ENCODE measurements at places on chromosomes 1 and 21.
A peak's percentile ranks its signal among the peaks of the same experiment; 100 is the strongest.

- DNase-seq, result no peak
These were observed 26.2 kb downstream of the ASTN1 start for GRCh38 chr1:177138347-177138746.

GRCh38 chr1:145719230-145720079, at the start of gene CD160:
Gene CD160, plus strand, starts transcription at chr1:145719499. Its CDS starts 8,829 bp downstream, at chr1:145728328.
- no peak for DNase-seq

DNA sequence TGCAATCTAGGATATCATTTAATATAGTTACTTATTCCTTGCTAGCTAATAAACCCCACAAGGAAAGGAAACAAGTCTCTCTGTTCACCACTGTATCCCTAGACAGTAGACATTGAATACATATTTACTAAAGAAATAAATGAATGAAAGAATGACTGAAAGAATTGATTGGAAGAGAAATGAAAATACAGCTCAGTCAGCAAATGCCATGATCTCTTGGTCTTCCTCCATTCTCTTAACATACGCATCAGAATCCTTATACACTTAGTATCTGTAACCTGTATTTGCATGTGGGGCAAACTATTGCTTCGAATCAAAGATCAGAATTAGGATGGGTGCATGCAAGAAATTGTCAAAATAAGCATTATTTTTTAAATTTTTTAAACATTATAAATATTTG, 500.8 kb upstream of the ADGRL2 start:
- no peak for DNase-seq

DNA sequence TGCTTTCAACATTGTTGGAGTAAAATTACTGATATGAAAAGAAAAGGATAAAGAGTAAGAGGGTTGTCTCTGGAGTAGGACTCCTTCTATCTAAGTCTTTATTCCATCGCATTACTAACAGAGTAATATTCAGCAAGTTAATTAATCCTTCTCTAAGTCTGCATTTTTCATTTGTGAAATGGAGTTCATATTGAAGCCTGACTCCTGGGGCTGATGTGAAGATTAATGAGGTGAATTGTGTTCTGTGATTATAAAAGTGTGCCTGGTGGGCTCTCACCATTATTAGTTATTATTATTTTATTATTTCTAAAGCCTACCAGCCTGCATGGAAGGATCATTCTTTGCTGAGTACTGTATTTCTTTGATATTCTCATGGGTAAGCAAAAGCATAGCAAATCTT, 1096.7 kb downstream of the KCNT2 start:
- DNase-seq, result no peak

- DNase-seq, result peak; percentile 51
These were observed 10.7 kb downstream of the LEPR start for GRCh38 chr1:65431111-65431705.

DNA sequence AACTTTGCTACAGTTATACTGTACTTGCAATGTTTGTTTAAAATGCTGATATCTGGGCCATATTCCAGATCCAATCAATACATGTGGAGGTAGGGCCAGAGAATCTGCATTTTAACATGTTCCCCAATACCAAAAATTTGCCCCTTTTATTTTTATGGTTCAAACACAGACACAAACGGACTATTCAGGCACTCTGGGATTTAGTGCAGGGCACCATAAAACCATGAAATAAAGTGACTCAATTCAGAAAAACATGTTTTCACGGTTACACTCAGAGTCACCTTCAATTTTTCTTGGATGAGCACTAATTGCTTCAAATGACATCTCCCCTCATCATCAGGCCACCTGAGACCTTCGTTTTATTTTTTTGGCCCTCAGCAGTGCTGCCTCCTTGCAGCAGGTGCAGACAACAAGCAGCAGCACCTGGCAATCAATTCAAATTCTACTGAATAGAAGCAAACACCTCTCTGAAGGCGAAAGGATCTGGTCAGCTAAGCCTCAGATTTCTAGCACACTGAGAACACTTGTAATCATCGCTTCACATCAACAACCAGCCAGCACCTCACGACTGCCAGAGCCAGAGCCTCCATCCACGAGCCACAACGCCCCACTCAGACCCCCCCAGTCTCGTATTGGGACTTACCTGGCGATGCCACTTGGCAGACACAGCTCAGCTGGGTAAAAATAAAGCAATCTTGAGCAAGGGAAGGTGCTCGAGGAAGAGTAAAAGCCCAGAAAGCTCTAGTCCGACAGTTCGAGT, 1.1 kb downstream of the ERO1B start:
- DNase-seq, result peak; percentile 39

DNA sequence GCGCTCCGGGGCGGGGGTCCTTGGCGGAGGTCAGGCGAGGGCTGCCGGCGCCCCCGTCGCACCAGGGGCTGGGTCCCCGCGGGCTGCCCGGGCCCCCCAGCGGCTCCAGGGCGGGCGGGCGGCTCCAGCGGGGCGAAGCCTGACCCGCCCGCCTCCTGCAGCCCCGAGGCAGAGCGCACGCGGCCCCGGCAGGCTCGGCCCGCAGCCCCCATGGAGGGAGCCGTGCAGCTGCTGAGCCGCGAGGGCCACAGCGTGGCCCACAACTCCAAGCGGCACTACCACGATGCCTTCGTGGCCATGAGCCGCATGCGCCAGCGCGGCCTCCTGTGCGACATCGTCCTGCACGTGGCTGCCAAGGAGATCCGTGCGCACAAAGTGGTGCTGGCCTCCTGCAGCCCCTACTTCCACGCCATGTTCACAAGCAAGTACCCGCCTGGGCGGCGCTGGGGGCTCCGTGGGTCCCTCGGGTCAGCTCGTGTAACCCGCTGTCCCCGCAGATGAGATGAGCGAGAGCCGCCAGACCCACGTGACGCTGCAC, 817 bp downstream of the KLHL17 start:
- DNase-seq, result peak; percentile 46

- DNase-seq, result no peak
These were observed 10.3 kb downstream of the SHISA4 start for GRCh38 chr1:201898992-201899391.

DNA sequence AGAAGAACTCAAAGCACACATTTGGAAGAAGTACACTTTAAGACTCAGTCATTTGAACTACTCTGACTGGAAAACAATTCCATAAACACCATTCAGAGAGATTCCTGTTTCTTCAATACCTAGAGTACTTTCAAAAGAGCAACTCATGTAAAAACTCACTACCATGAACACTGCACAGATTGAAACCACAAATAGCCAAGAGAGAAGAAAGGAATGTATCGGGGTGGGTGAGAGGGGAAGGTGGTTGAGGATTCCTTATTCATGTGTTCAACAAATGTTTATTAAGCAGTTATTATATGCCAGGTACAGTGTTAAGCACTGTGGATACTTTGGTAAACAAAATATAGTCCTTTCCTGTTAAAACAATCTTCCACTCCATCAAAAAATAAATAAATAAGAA, 64.7 kb downstream of the NRIP1 start:
- no peak for DNase-seq

DNA sequence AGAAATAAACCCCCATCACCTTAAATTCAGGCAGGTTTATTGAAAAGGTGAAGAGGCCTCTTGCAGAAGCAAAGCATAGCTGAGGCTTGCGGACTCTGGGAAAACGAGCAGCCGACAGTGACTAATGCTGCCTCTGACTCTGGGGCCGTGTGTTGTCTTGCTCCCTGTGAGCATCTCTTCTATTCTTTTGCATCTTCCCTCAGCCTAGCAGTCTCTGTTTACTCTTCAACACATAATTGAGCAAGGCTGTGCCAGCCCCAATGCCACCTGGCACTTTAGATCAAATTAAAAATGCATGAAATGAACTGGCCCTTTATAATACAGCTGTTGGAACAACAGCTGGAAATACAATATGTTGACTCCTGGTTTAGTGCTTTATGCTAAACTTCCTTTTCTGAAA, 18.4 kb upstream of the REG4 start:
- DNase-seq, result no peak

GRCh38 chr21:45152265-45152746, 77.9 kb downstream of the ADARB1 start:
- DNase-seq, result peak; percentile 56

- DNase-seq, result no peak
These were observed 9.1 kb upstream of the PADI2 start for GRCh38 chr1:17128361-17128760.

- no peak for DNase-seq
These were observed 76.2 kb downstream of the PBX1 start for GRCh38 chr1:164635059-164635802.

- DNase-seq, result no peak
These were observed 240.4 kb downstream of the SDCCAG8 start for GRCh38 chr1:243496187-243496646.

DNA sequence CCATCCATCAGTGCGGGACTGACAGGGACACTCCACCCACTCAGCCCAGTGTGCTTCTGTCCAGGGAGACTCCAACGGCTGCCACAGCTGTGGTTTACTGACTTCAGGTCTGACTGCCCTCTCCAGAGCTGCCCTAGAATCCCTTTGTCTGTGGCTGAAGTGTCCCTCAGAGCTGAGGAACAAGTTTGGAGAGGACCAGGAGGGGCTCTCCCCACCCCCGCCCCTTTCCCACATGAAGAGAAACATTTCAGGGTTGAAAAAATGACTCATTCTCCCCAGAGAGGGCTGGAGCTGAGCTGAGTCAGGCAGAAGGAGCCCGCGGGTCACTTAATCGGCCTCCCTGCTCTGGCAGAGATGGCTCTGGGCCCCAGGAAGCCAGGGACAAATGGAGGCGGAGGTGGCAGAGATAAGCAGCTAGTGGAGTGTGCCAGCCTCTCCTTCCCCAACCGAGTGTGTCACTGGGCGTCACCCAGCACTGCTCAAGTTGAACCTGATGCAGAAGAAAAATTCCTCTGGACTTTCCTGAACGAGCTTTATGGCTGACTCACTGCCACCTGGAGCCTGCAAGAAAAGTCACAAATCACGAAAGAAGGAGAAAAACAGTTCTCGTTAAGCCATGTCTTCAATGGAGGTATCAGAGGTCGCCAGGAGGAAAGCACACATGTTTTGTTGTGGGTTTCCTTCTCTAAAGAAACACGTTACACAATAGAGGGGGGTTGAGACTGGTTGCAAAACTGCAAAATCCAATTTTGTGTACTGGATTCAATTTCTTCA, 34.3 kb upstream of the ECE1 start:
- no peak for DNase-seq

DNA sequence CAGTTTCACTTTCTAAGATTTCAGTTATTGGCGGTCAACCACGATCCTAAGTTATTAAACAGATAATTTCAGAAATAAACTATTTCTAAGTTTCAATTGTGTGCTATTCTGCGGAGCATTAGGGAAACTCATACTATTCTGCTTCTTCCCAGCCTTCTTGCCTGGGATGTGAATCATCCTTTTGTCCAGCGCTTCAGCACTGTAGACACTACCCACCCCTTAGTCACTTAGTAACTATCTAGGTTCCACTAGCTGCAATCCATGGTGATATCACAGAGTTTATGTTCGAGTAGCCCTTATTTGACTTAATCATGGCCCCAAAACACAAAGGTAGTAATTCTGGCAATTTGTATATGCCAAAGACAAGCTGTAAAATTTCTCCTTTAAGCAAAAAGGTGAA, 279.9 kb upstream of the ADAMTS5 start:
- no peak for DNase-seq
